ENCODE measurements at places on chromosomes 7 and 10.

GRCh38 chr10:5812283-5813090, 747 bp downstream of the GDI2 start:
- peak; percentile 78 for DNase-seq

DNA sequence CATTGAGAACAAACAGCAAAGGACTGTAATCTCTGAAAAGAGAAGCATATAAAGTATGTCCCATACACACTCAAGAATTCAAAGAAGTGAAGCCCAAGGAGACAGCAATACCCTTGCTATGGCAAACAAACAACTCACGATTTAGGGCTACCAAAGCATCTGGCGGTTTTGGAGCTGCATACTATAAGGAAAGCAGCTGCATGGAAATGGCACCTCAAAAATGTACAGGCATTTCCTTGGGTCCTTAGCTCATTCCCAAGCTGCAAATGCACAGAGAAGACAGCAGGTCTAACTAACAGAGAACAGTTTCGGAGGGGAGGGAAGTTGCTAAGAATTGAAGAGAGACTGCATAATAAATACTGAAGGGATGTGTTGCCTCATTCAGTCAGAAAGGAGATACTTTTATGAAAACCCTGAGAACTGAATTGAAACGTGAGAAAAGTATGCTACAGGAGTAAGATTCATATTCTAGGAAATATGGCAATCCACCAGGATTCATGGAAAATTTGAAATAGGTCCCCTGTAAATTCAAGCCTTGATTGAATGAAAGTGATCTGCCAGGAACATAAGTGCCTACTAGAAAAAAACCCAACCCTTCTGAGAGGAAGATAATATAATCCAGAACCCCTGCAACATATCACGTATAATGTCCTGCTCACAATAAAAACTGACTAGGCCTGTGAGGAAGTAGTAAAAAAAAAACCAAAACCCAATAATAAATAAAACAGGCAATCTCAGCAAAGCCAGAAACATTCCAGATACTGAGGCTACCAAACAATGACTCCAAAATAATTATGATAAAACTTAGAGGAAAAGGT, 36.4 kb downstream of the CUBN start:
- DNase-seq: no peak

- DNase-seq: no peak
Measured at GRCh38 chr7:154171422-154171821, 119.2 kb downstream of the DPP6 start.

DNA sequence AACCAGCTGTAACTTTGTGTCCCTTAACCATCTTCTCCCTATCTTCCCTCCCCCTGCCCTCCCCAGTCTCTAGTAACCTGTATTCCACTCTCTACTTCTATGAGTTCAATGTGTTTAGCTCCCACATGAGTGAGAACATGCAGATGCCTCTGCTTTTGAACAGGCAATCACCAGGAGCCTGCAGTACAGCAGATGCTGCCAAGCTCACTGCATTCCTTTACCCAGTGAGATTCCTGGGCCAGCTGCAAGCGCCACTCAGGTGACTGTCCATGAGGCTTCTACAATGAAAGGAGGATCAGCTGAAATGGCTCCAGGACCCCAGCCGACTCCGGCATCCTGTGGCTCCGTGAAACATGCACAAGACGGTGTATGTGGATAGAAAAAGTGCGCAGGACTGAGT, 15.7 kb downstream of the GRID1 start:
- DNase-seq: no peak

Data from sigmoid colon (tissue), 7 donors.